ENCODE measurements at places on chromosomes 5 and 9.

GRCh38 chr5:135243556-135244285, 155.3 kb downstream of the MACROH2A1 start:
- no peak for DNase-seq

DNA sequence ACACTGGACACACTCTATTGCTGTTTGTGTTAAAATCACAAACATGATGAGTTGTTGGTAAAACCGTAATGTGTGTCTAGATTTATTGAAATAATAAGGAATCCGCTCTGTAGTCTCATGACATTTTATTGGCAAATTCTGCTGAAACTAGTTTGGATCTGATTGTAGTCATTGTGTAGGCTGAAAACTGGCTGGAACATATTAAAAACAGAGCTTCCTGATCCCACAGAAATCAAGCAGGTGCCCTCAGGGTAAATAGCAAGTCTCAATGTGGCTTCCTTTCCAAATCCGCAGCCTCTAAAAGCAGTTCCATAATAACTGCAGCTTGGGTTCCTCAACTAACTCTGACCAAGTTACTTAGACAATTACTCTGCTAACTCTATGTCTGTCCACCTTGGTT, 427.5 kb upstream of the KIF2A start:
- DNase-seq: no peak

DNA sequence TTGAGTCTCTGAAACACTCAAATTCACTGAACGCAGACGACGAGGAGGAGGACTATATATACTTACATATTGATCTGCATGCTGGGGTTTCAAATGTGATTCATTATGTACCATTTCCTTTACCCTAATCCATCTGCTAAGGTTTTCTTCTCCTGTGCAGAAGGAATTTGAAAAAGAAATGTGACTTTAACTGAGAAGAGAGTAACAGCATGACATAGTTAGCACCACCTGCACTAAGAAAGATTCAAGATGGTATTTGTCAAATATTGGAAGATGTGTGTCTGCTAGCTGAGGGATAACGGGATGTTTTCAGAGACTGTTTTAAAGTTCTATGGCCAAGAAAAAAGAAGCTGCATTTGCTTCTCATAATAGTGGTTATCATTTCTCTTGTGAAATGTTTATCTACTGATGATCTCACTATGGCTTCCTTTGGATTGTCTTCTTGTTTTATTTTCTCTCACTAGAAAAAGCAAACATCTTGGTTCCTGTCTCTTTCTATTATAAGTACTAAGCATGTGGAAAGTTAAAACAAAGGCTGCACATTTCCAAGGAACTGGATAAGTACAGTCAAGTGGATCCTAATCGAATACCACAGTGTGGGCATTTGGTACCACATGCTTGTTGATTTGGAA, 89.8 kb upstream of the TLE4 start:
- DNase-seq: no peak

DNA sequence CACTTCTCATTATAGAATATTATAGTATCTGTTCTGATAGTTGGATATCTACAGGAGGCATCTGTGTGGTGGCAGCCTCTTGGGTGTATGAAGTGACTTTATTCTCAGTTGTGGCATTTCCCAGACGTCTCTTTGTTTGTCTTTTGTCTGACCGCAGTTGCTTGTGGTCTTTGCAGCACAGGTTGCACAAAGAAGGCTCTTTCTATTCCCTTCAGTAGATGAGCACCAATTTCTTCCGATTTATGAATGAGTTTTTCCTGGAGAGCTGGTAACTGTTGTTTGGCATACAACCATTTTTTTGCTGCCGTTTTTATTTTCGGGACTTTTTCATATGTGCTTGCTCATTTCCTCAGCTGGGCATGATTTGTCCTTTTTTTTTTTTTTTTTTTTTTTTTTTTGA, 56.4 kb upstream of the MYO10 start:
- DNase-seq: no peak

DNA sequence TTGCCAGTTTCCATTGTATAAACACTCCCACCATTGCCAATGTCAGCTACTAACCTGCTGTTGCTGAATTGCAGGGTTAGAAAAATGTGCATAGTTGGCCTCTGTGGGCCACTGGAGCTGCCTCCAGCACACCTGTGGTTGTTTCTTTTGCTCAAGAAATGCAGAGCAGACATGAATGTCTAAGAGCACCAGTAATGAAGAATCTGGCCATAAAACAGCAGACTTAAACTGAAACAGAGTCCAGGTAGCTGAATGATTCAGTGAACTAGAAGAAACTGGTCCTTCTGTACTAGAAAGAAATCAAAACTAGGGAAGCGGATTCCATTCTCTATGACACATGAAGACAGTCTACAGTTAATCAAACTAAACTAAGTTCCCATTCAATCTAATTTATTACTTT, 48.2 kb downstream of the NUDT12 start:
- DNase-seq: no peak

DNA sequence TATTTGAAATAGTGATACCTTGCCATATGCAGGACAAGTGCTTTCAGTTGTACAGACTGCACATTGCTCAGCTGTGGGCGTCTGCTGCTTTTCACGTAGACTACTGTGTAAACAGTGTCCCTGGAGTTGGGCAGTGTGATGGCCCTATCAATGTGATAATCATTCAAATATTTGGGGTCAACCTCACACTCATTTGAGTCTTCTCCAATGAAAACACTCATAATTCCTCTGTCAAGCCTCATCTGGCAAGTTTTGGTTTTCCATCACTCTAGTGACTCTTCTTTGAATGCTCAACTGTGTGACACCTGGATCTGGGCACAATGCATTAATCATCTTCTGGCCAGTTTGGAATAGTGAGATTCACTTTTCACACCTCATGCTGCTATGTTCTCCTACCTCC, 64.4 kb downstream of the UGCG start:
- no peak for DNase-seq

- DNase-seq: no peak
Observed at GRCh38 chr5:76547242-76547890, 75.8 kb downstream of the F2RL2 start.

DNA sequence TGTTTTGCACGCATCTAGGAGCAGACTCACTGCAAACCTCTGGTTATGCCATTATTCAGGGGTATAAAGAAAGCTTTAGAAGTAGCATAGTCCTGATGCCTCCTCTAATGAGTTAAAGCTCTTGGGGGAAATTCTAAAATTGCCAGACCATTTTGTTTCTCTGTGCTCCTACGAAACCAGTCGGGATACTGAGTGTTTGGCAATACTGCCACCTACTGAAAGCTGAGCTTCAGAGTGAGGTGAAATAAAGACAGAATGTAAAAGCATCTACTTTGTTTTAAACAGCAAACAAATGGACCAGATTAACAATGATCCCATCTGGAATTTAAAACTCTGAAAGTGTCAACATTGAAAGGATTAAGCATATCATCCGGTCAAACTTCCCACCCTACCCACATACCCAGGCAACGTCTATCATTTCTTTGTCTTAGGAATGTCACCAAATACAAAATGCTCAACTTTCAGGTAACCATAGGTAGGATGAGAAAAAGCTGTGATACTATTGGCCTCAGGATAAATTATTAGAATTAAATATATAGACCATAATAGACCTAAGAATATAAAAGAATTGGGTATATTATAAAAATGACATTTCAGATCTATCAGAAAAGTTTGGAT, 77.8 kb upstream of the SHISAL2B start:
- DNase-seq: peak; percentile 44

GRCh38 chr5:160029540-160030139, 20.7 kb downstream of the TTC1 start:
- no peak for DNase-seq

- DNase-seq: no peak
Observed at GRCh38 chr5:108093186-108093585, 288.7 kb downstream of the FBXL17 start.

- no peak for DNase-seq
Observed at GRCh38 chr9:5626727-5627634, 1.9 kb upstream of the RIC1 start.

DNA sequence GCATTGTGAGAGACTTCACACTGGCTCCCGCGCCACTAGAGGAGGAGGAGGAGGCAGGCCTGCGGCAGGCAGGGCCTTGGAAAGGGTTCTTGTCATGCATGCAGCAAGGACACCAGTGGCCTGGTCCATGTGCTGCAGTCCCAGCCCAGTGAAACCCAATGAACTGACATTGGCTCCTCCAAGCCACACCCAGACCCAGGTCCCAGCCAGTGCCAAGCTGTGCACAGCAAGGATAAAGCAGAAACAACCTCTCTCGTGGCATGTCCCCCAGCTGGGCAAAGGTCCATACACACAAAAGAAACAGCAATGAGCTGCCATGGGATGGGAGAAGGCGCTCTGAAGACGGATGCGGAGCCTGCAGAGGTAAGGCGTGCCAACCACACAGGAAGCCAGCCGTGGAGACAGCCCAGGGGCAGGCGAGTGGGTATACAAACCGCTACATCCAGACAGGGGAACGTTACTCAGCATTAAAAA, 89.2 kb downstream of the SEMA4D start:
- DNase-seq: no peak

GRCh38 chr9:35938474-35939356, 19.2 kb downstream of the OR2S2 start:
- DNase-seq: no peak

GRCh38 chr5:168070761-168071160, 220.7 kb upstream of the WWC1 start:
- DNase-seq: no peak

DNA sequence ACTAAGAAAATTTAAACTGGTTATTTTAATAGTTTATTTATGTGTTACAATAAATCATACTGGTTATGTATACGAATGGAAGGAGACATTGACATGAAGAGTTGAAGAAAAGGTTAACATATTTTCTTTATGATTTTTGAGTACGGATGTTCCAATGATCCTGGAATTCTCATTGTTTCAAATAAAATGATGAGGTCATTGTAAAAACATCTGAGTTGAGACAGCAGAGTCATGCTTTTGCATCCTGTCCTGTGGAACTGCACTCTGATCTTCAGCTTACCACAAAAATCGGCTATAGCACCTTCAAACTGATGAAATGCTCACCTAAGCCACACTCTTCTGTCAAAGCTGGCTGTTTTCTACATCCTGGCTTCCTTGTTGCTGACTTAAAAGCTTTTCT, 67.8 kb downstream of the PTCD2 start:
- no peak for DNase-seq

DNA sequence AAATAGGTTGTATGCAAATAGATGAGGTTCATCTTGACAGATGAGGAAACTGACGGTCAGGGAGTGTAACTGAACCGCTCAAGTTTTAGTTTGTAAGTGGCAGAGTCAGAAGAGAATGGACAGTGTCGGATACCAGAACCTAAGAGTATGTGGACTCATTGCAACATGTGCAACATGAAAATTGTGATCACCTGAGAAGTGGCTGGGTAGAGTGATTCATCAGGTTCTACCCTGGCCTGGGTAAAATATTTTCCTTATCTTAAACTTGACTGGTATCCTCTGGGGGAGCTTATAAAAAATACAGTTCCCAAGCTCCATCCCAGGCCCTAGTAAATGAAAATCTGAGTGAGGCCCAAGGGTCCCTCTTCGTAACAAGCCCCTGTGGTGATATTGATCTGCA, 35.2 kb upstream of the MIER3 start:
- DNase-seq: no peak
